Left lobe of liver (tissue), 2 donors: ENCODE measurements at places on chromosomes 13 and 19.

GRCh38 chr19:6060600-6061375 lies 49.5 kb downstream of the RFX2 start:
- peak; percentile 41 for DNase-seq

DNA sequence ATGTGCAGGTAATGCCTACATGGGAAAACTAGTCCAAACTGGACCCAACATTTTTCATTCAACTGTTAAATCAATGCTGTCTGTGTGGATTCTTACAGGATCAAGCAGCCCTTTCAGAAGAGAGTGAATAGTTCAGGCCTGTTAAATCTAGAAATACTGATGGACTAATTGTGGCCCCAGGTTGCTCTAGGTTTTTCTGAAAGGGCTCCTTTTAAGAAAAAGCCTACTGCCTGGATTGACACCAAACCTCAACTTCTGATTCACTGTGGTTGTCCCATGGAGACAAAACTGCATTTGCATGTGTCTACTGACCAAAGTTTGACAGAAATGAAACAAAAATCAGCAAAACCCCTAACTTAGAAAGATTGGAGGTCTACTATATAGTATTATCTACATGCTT lies 437.0 kb downstream of the KLF12 start:
- DNase-seq = no peak

DNA sequence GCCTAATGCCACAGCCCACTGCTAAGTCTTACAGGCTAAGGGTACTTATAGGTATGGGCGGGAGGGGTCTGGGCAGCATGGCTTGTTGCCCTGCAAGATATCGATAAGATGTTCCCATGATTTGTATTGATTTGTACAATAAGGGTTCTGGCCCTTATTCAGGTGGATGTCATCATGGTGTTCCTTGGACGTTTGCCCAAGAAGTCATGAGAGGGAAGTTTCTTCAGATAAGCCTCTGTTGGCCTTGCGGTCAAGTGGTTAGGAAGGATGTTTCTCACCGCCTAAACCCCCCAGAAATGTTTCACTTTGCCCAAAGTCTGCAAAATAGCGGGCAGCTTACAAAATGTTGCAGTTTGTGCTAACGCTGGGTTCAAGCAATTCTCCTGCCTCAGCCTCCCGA lies 7.3 kb downstream of the PARP4 start:
- DNase-seq = no peak

- DNase-seq = no peak
Measured at GRCh38 chr19:30634996-30635975, 263.1 kb downstream of the ZNF536 start.

GRCh38 chr13:37143911-37144310 lies 38.4 kb upstream of the CSNK1A1L start:
- DNase-seq = no peak

- no peak for DNase-seq
Measured at GRCh38 chr19:47711652-47712242, 1.5 kb upstream of the EHD2 start.

DNA sequence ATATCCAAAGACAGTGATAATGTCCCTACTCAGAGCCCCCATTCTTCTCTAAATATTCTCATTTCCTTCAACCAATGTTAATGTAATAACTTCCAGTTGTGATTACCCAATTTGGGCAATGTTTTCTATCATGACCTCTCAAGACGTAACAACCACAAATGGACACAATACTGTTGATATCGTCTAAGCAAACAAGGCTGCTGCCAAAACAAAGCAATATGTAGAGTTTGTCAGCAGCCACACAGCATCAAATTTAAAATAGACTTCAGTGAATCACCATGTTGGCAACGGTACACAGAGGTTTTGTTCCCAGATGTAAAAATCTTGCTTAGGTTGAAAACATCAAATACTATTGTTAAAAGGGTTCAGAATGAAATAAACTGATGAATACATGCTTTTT lies 205.1 kb downstream of the DACH1 start:
- DNase-seq = no peak

DNA sequence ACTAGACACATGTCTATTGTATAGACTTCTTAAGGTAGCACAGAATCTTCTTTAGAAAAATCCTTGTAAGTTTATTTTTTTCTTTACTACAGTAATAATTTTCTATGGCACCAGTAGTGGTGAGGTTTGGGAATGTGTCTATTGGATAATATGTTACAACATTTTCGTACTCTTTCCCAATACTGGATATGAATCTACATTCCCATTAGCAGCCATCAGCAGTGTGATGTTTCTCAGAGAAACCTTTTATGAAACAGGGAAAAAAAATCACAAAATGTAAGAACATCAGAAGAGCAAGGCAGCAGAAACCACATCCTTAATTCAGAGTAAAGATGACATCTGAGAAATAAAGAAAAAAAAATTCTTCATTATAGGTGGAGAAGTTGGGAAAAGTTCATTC lies 83.3 kb downstream of the POSTN start:
- no peak for DNase-seq

- no peak for DNase-seq
Measured at GRCh38 chr13:109346060-109346459, 440.3 kb downstream of the IRS2 start.

- peak; percentile 93 for DNase-seq
Measured at GRCh38 chr13:99218545-99218944, 17.9 kb downstream of the UBAC2 start.

- DNase-seq = no peak
Measured at GRCh38 chr19:4443966-4444764, 13.4 kb downstream of the UBXN6 start.

DNA sequence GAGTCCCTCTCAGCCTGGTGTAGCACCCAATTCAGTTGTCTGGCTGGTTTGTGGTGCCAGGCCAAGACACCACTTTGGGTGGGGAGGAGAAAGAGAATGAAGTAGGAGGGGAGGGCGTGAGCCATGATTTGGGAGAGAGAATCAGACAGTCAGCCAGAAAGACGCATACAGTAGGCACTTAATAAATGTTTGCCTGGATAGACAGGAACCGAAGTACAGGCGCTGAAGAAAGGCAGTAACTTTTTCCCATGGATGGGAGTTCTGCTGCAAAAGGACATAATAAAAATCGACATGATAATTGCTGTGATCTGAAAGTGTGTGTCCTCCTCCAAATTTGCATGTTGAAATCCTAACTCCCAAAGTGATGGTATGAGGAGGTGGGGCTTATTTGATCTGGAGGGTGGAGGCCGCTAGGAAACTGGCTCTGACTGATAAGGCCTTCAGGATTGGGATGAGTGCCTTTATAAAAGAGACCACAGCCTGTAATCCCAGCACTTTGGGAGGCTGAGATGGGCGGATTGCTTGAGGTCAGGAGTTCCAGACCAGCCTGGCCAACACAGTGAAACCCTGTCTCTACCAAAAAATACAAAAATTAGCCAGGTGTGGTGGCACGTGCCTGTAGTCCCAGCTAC lies 38.4 kb upstream of the PDCD5 start:
- no peak for DNase-seq

- DNase-seq = no peak
Measured at GRCh38 chr13:91804724-91805123, 406.3 kb downstream of the GPC5 start.

GRCh38 chr13:101706651-101707050 lies 254.2 kb downstream of the ITGBL1 start:
- DNase-seq = peak; percentile 75

- peak; percentile 29 for DNase-seq
Measured at GRCh38 chr13:111623208-111623607, 302.8 kb downstream of the TEX29 start.

GRCh38 chr13:50697746-50698539 lies 145.5 kb downstream of the DLEU7 start:
- no peak for DNase-seq

GRCh38 chr13:91740756-91741155 lies 342.3 kb downstream of the GPC5 start:
- no peak for DNase-seq

DNA sequence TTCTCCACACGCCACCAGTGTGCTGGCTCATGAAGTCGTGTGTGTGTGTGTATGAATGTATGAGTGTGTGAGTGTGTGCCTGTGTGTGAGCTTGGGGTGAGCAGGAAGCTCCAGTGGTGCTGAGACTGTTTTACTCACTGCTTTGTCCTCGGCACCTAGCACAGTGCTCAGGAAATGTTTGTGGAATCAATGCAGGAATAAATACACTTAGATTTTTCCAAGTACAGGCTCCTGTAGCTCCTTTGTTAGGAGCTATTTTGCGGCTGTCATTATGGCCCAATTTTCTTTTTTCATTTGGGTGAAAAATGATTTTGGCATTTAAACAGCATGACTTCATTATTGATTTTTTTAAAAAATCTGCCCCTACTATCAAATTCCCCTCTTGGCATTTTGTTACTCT lies 193.5 kb upstream of the KL start:
- DNase-seq = no peak

DNA sequence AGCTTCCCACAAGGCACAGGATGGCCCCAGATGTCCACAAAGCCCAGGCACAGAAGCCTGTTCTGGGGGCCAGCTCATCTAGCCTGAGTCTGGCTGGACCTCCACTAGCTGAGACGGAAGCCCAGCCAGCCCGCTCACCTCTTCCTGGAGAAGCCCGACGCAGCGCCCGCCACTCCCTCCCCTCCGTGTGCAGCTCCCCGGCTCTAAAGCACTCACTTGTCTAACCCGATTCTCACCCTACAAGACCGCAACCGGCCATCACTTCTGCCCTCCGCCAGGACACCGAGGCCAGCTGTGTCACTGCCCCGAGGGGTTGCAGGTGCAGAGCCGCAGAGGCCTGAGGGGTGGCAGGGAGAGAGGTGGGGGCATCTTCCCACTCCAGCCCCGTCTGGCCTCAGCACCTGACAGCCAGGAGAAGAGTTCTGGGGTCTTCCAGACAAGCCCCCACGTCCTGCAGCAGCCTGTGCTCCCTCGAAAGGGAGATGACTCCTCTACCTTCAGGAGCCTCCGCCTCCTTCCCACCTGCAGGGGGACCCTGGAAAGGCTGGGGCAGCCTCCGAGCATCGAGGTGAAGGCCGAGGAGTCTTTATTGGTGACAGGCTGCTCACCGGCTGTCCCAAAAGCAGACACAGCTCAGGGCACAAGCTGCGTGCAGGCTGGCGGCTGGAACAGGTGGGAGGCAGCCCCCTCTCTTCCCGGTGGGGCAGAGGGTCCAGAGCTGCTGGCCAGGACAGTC lies 5.9 kb upstream of the DIRAS1 start:
- no peak for DNase-seq

DNA sequence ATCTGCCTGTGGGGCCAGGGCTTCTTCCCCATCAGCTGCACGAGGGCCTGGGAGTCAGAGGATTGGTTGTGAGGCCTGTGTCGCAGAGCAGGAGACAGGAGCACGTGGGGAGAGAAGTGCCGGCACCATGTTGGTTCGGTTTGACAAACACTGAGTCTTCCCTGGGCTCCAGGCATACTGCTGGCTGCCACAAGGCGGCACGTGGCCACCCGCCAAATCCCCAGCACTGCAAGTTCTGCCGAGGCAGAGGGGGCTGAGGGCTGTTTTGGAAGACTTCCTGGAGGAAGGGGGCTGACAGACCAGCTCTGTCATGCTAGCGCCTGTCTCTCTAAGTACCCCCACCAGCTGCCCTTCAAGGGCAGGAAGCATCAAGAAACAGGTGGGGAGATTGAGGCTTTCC lies 9.5 kb downstream of the SHANK1 start:
- DNase-seq = no peak

- no peak for DNase-seq
Measured at GRCh38 chr19:11190501-11190900, 6.8 kb downstream of the KANK2 start.

DNA sequence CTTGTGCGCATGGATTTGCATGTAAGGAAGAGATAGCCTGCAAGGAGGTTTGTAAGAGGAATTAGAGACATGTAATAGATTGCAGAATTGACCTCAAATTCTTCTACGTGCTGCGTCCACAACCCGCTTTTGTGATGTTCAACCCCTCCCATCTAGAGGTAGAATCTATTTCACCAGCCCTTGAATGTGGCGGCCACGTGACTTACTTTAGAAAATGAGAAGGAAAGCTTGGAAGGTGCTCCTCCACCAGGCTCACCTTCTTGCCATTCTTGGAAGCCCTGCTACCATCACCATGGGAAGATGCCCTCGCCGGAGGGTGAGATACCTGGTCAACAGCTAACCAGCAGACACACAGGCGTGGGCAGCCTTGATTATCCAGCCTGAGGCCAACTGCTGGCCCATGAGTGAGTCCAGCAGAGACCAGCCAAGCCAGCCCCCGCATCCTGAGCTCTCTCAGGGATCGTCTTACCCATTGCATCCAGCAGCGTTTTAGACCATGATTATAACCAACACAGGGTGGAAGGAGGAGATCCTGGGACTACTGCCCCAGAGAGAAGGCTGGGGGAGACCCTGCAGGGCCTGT lies 7.6 kb upstream of the PEPD start:
- no peak for DNase-seq

- no peak for DNase-seq
Measured at GRCh38 chr13:30301827-30302226, 5.5 kb downstream of the KATNAL1 start.

- no peak for DNase-seq
Measured at GRCh38 chr13:31905961-31906360, 125.6 kb upstream of the FRY start.
